ENCODE measurements at places on chromosomes 7 and 10.

- DNase-seq, result no peak
Observed at GRCh38 chr7:11750191-11750590, 81.8 kb downstream of the THSD7A start.

- peak; percentile 69 for DNase-seq
Observed at GRCh38 chr10:70549962-70550458, 52.5 kb downstream of the PRF1 start.

GRCh38 chr7:115632636-115633035 is 397.9 kb downstream of the TFEC start:
- DNase-seq, result no peak

- DNase-seq, result no peak
Observed at GRCh38 chr10:101670635-101671034, 24.3 kb downstream of the FBXW4 start.

DNA sequence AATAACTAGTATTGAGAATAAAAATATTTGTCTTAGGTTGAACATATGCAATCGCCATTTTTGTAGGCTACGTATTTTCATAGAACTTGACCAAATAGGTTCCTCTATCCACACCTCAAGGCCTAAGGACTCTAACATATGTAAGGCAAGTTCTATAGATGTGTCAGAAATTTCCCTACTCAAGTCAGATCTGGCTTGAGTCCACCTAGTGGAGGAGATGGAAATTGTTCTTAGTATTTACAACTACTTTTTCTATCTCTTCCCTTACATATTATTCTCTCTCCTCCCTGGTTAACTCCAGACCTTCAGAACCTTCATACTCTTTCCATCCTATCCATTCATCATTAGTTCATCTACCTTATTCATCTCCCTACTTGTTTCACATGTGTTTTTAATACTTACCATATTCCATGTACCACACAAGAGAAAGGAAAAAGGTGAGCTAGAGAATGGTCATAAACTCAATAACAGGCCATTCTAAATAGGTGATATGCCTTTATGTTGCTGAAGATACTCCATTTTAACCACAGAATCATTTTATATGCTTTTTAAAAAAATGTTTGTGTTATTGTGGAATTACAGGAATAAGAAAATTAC is 174.5 kb upstream of the HDAC9 start:
- no peak for DNase-seq

GRCh38 chr7:140707132-140707531 is 10.6 kb downstream of the NDUFB2 start:
- no peak for DNase-seq

DNA sequence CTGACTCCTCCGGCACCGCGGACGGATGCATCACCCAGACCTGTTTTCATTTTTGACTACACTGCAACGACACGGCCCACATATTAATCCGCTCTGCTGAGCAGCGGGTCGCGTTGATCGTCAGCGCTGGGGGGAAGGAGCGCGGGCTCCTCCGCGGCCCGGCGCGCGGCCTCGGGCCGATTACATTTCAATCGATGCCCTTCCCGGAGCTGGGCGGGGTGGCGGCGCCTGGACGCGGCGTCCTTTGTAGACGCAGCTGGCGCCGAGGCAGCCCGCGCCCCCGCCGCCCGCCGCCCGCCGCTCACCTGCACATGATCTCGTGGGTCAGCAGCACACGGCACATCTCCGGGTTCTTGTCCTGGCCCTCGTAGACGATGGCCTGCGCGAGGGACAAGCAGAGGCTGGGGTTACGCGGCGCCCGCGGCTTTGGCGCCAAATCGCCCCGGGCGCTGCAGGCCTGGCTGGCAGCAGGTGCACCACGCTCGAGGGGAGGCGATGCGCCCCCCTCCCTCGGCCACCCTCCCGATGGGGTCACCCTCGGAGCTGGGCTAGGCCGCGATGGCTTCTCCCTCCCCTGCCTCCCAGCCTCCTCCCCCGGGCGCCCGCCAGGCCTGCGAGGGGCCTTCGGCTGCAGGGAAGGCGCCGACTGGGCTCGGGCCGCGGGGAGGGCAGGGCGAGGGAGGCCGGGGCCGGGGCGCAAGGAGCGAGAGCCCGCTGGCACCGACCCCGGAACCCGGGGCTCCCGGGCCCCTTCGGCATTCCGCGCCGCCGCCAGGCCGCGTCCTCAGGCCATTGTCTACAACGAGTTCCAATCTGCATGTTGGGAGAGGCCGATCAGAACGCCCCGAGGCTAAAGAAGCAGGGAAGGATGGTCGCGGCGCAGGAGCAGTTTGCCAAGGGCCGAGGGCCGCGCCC is 5.2 kb downstream of the EBF3 start:
- no peak for DNase-seq

DNA sequence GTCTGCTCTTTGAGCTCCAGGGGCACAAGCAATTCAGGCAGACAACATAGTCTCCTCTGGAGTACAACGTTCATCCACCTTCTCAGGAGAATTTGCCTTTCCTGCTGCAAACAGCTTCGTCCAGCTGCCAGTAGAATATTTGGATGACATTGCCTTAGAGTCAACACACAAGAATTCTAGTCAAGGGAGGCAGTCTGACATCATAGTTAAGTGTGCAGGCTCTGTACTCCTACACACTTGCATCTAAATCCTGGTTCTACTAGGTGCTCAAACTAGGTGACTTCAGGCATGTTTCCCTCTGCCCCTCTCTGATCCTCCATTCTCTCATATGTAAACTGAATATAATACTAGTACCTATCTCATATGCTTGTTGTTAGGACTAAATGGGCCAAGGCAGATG is 314.8 kb downstream of the HPSE2 start:
- no peak for DNase-seq

GRCh38 chr10:125578658-125579315 is 104.2 kb downstream of the TEX36 start:
- DNase-seq, result no peak

GRCh38 chr7:11427686-11428273 is 404.2 kb downstream of the THSD7A start:
- no peak for DNase-seq

GRCh38 chr7:157368955-157369354 is 32.2 kb downstream of the DNAJB6 start:
- DNase-seq, result no peak

- no peak for DNase-seq
Observed at GRCh38 chr7:24911213-24911603, 68.8 kb downstream of the OSBPL3 start.

GRCh38 chr7:83782628-83783027 is 133.7 kb upstream of the SEMA3E start:
- DNase-seq, result no peak

DNA sequence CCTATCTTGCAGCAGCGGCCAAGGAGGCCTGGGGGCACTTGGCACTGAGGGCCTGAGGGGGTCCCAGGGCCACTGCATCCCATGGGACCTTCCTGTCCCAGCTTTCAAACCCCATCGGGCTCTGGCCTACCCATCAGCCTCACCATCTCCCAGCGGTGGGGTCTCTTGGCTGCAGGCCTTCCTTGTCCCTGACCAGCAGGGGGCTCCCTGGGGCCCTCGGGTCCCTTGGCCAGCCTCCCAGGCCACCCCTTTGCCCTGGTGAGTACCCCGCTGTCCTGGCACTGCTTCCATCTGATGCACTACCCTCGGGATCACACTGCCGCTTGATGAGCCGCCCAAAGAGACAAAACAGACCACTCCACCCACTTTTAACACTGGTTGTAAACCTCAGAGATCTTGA is 43.5 kb downstream of the YKT6 start:
- peak; percentile 37 for DNase-seq

DNA sequence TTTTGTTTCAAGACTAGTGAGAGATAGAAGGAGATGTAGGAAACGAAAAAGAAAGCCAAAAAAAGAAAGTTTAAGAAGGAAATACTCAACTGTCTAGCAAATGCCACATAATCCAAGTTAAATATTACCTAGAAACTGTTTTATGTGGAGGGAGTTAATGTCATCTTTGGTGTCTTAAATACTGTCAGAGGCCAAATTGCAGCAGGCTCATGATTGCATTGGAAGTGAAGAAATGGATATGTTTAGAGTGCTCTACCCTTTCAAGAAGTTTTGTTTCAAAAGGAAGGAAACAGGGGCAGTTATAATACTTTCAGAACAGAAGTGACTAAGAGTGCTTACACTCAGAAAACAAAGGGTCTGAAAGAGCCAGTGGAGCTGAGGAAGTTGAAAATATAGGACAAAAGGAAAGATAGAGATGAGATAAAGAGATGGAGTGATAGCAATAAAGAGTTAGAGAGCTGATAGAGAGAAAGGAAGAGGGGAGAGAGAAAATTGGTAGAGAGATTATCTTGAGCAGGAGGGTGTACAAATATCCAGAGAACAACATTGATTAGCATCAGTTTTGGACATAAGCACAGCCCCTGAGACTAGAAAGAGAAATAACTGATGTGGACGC is 28.0 kb upstream of the GNAI1 start:
- DNase-seq, result no peak

DNA sequence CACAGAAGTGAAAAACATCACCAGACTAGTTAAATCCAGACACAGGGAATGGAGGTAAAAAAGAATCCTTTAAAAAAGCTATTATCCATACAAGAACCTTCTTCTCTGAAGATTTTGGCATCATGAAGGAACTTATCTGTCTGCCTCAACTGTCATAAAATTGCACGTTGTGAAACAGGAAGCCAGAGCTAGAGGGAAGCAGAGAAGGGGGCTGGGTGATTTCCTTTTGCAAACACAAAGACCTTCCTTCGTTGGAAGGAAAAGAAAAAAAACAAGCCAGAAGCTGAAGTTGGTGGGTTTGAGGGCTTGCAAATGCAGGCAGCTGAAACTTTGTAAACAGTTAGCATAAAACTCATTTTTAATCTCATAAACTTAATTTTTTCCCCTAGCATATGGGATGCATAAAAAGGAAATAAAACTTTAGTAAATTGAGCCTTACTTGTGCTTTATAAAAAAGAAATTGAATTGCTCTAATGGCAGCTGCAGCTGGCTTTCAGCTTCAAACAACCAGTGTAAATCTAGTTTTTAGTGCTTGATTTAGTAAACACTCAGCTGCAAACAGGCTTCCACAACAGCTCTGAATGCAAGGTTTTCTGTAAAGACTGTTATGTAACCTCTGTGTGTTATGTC is 101.6 kb downstream of the OTUD1 start:
- DNase-seq, result no peak
